ENCODE measurements at places on chromosomes 4 and X.

DNA sequence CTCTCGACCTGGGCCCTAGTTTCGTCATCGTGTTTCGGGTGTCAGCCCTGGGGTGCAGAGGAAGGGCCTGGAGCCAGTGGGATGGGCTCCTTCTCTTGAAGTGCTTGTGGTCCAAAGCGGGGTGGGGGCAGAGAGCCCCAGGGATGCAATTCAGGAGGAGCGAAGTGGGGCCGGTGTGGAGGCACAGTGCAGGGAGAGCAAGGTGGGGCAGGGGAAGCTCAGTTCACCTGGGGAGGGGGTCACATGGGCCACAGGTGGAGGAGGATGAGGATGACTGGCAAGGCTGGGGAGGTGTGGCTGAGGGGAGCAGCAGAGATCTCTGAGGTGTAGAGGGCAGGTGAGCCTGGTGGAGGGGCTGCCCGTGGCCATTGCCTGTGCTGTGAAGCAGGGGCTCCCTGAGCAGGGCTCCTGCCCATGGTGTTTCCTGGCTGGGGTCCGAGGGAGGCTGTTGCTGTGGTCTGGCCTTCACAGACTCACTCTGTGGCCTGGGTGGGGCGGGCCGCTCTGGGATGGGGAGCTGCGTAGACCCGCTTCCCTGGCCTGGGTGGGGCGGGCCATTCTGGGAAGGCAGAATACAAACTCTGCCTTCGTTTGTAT is 6.9 kb downstream of the SORCS2 start:
- no peak for DNase-seq

DNA sequence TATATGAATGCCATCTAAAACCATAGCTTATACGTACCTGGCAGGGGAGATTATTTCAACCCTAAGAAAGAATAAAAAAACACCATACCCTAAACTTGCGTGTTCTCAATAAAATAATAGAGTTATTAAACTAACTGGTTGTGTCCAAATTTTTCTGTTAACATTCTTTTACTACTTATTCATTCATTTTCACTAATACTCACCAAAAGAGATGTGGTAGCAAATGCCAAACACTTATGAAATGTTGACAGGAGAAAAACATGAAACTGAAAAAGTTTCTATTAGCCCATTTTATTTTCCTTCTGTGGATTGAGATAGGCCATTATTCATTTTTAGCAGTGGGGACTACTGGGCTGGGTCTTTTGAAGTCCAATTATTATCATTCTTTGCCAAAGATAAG is 102.0 kb downstream of the TSPAN5 start:
- no peak for DNase-seq

- no peak for DNase-seq
These were observed 162.8 kb downstream of the NHS start for GRCh38 chrX:17537723-17538243.

DNA sequence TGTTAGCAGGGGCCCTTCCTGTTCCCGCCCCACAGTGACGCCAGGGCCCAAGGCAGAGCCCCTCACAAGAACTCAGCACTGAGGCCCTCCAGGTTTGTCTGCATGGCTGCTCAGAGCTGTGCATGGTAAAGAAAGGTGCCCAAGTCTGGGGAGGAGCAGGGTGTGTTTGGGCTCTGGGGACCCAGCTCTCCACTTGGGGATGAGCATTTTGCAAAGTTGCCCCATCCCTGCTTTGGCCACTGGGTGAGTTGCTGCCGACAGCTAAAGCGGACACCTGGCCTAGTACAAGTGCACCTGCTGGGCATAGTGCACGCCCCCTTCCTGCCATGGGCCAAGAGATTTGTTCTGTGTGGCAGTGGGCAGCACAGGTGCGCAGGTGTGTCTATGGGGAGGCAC is 2.0 kb upstream of the MXD4 start:
- DNase-seq: no peak

- no peak for DNase-seq
These were observed 103.8 kb downstream of the TBC1D19 start for GRCh38 chr4:26687728-26688127.

- no peak for DNase-seq
These were observed 51.5 kb upstream of the PRPS1 start for GRCh38 chrX:107576841-107577240.

DNA sequence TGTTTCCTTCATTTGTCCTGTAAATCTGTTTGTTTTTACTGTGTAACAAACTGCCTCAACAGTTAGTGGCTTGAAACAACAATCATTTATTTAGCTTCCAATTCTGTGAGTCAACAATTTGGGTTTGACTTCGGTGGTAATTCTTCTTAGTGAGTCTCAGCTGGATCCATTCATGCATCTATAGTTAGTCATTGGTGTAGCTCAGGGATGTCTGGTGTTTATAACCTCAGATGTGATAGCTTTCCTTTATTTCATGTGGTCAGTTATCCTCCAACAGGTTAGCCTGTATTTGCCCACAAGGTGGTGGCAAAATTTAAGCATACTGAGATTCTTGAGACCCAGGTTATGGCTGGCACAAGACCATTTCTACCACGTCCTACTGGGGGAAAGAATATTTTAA is 1267.2 kb downstream of the RAPGEF2 start:
- DNase-seq: no peak

GRCh38 chr4:185624259-185624589 is 88.9 kb upstream of the PDLIM3 start:
- no peak for DNase-seq

- no peak for DNase-seq
These were observed 89.4 kb downstream of the ABLIM2 start for GRCh38 chr4:8069102-8069752.

GRCh38 chr4:126479709-126480108 is 1153.0 kb upstream of the INTU start:
- no peak for DNase-seq

DNA sequence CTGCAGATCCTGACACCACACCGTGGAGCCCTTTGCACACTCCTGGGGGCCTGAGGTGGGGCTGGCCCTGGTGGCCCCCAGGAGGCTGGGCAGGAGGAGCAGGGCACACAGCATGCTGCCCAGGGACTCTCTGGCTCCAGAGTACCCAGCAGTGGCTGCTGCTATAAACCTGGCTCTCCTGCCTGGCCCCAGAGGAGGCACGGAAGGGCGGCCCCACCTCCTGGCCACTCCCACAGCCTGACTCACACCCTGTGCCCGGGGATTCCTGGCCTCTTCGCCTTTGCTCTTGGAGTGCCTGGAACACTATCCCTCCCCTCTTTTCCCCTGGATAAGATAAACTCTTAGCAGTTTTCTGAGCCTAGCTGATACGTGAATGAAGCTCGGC is at the start of gene PSAPL1:
PSAPL1 (minus strand) TSS at position 165 of the 385 bp plus-strand sequence; CDS start at position 114, 51 bp downstream.
- no peak for DNase-seq

DNA sequence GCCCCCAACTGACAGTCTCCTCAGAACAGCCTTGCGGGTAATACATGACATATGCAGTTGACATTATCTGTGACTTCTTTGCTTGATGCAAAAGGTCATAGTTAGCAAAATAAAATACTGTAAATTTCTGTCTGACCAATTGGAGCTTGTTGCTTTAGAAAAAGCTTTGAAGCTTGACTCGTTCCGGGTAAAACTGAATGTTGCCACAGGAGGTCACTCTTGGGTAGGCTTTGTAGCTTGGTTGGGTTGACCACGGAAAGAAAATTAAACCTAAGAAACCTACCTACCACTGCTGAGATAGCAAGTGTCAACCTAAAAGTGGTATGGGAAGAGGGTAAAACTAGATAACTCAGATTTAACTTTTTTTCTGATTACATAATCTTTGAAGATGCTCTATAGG is 23.2 kb downstream of the PRPS2 start:
- DNase-seq: peak; percentile 30

- DNase-seq: no peak
These were observed 428.8 kb downstream of the IL15 start for GRCh38 chr4:142065086-142065647.

GRCh38 chr4:96164814-96165351 is 325.0 kb downstream of the PDHA2 start:
- DNase-seq: no peak

DNA sequence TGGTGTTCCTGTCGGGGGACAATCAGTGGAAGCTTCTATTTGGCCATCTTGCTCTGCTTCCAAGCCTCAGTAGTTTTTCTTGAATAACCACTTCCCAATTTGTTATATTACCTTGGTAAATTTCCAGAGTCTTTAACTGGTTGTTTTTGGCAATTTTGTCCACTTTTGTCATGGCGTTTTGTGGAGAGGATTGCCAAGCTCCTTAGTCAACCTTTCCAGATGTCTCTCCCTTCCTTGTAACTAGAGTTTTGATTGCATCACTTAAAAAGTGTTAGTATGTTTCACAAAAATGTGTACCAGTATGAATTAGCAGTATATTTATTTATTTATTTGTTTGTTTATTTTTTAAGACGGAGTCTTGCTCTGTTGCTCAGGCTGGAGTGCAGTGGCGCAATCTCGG is 15.8 kb upstream of the UXT start:
- DNase-seq: no peak

GRCh38 chrX:7987160-7988012 is 60.2 kb upstream of the PNPLA4 start:
- DNase-seq: no peak

- DNase-seq: no peak
These were observed 8.2 kb downstream of the PARM1 start for GRCh38 chr4:74941123-74941522.

- DNase-seq: no peak
These were observed 369.5 kb downstream of the PPP3CA start for GRCh38 chr4:100977746-100978397.

- no peak for DNase-seq
These were observed 28.7 kb downstream of the S100G start for GRCh38 chrX:16678689-16679088.

DNA sequence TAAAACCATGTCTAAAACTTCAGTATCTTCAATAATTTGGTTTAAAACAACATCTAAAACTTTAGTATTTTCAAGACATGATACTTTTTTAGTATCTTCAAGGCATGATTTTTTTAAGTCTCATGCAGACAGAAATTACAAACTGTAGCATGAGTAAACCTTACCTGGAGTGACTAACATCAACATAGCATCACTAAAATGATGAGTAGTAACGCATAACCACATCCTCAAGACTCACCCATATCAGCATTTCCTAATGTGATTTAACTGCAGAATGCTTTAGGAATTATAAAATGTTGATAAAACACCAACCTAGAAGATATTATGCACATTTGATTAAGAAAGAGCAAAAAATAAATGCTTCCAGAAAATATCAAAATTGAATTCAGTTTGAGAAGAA is 19.7 kb upstream of the EDNRA start:
- no peak for DNase-seq

- no peak for DNase-seq
These were observed 53.0 kb upstream of the KLF3 start for GRCh38 chr4:38610966-38611431.

DNA sequence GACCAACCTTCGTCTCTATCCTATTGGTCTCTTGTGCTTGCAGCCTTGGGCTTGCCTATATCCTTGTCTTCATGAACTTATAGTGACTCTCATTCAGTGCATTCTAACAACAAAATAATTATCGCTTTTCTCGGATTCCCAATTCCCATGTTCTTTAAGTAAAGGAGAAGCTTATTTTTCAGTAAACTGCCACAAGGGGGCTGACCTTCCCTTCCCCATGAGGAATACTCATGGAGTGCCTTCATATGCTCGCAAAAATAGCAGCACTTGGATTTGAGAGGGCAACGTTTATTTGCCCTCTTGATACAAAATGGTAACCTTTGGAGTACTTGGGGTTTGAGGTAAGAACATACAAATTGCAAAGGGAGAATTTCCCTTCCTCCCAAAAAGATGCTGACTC is 183.2 kb upstream of the TENT5D start:
- no peak for DNase-seq

DNA sequence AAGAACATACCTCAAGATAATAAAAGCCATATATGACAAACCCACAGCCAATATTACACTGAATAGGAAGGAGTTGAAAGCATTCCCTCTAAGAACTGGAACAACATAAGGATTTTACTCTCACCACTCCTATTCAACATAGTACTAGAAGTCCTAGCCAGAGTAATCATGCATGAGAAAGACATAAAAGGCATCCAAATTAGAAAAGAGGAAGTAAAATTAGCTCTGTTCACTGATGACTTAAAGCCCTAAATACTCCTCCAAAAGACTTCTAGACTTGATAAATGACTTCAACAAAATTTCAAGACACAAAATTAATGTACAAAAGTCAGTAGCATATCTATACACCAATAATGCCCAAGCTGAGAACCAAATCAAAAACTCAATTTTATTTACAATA is 235.7 kb downstream of the NKX6-1 start:
- DNase-seq: no peak

DNA sequence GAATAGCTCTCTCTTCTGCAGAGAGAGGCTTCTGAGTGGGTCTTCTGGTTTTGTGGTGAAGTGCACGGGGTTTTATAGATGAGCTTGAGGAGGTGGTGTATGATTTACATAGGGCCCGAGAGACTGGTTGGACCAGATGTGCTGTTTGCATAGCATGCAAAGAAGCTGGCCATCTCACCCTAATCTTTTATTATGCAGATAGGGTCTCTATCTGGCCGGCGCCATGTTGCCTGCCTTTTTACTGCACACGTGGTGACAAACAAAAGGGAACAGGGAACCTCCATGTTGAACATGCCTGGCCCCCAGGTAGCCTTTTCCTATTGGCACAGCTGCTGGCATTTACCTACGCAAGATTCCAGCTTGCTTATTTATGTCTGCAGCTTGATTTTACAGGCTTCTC is 473.3 kb upstream of the FAM47C start:
- DNase-seq: no peak

GRCh38 chrX:22184096-22184495 is 88.6 kb upstream of the CBLL2 start:
- no peak for DNase-seq

- no peak for DNase-seq
These were observed 5.3 kb upstream of the OTC start for GRCh38 chrX:38347136-38347535.

GRCh38 chr4:11446155-11446811 is 17.6 kb upstream of the HS3ST1 start:
- no peak for DNase-seq

- no peak for DNase-seq
These were observed 4.9 kb downstream of the DCAF16 start for GRCh38 chr4:17805580-17806155.

DNA sequence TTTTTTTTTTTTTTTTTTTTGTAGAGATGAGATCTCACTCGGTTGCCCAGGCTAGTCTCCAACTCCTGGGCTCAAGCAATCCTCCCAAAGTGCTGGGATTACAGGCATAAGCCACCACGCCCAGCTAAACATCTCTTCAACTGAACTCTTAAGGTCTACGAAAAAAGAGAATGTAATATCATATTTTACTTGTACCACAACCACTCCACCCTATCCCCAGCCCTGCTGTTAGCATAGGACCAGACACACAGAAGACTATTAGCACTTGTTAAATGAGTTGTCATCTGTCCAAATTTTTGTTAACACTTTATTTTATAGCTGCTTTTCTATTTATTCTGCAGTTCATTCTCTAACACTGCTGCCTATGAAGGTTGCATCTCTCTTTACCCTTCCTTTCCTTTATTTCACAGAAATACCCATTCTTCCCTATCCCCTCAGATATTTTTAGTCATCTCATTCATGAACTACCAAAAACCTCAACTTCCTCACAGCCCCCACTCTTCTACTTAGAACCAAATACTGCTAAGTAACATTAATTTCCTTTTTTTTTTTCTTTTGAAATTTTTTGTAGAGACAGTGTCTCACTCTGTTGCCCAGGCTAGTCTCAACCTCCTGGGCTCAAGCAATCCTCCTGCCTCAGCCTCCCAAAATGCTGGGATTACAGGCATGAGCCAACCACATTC is 10.1 kb downstream of the SNX12 start:
- DNase-seq: no peak

GRCh38 chr4:177391287-177391686 is 51.0 kb downstream of the AGA start:
- DNase-seq: no peak

- DNase-seq: peak; percentile 45
These were observed 170.7 kb upstream of the ZCCHC13 start for GRCh38 chrX:74133156-74133796.

- DNase-seq: no peak
These were observed 1153.8 kb downstream of the STIM2 start for GRCh38 chr4:28014469-28014868.

Data from CD4-positive, alpha-beta T cell treated with Interleukin-15 for 4 hours (primary cell).